Activated CD4-positive, alpha-beta T cell treated with anti-CD3 and anti-CD28 coated beads, Interleukin-2, amount 50 U/mL, for 16 hours (primary cell): ENCODE measurements at places on chromosomes 16 and 17.

- no peak for DNase-seq
Measured at GRCh38 chr17:51921500-51921899, 237.0 kb downstream of the CA10 start.

GRCh38 chr16:52422307-52422706 is 124.6 kb downstream of the TOX3 start:
- DNase-seq = no peak

- DNase-seq = peak; percentile 47
Measured at GRCh38 chr17:40485851-40486521, 15.4 kb downstream of the TNS4 start.

GRCh38 chr17:80790021-80790765 is 201.4 kb upstream of the CHMP6 start:
- peak; percentile 62 for DNase-seq

- DNase-seq = no peak
Measured at GRCh38 chr16:78237841-78238240, 138.4 kb downstream of the WWOX start.

DNA sequence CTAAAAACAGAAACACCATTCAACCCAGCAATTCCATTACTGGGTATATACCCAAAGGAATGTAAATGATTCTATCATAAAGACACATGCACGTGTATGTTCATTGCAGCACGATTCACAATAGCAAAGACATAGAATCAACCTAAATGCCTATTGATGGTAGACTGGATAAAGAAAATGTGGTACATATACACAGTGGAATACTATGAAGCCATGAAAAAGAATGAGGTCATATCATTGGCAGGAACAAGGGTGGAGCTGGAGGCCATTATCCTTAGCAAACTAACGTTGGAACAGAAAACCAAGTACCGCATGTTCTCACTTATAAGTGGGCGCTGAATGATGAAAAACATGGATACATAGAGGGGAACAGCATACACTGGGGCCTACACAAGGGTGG is 77.2 kb upstream of the MYOCD start:
- DNase-seq = no peak

DNA sequence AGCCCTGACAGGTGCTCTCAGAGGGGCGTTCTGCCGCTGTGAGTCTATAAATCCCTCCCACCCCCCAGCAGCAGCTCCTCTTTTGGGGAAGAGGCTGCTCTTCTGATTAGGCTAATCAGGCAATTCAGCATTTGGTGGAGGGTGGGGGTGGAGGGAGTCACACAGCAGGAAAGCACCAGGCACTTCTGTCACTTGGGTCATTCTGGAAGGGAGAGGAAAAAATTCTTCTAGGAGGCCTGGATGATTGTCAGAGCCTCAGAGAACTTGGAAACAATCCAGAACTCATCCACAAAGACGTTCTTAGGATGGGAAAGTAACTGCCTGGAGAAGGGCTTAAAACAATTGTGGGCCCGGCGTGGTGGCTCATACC is 7.3 kb upstream of the SSTR2 start:
- no peak for DNase-seq

- DNase-seq = peak; percentile 71
Measured at GRCh38 chr16:29806641-29807425, 504 bp downstream of the MAZ start.

DNA sequence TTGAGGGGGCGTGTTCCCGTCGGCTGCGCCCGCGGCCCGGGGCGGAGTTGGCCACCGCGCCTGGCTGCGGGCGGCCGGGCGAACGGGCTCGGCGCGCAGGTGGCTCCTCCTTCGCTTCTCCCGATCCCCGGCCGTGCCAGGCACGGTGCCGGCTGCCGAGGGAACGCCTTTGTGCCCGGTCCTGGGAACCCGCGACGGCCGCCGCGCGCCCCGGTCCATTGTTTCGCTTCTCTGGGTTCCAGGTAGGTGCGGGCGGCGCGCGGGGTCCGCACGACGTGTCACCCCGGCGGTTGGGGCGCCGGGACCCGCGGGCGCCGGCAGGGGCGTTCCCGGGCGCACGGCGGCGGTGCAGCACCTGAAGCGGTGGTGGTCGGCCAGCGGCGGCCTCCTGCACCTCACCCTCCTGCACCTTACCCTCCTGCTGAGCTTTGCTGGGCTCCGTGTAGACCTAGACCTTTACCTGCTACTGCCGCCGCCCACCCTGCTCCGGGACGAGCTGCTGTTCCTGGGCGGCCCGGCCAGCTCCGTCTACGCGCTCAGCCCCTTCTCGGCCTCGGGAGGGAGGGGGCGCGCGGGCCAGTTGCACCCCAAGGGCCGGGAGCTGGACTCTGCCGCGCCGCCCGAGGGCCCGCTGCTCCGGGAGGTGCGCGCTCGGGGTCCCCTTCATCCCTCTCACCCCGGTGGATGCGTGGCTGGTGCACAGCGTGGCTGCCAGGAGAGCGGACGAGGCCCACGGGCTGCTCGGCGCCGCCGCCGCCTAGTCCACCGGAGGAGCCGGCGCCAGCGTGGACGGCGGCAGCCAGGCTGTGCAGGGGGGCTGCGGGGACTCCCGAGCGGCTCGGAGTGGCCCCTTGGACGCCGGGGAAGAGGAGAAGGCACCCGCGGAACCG is 99.9 kb downstream of the EFCAB13 start:
- DNase-seq = no peak

- DNase-seq = peak; percentile 80
Measured at GRCh38 chr17:1629504-1630310, 1.1 kb upstream of the SLC43A2 start.

- no peak for DNase-seq
Measured at GRCh38 chr17:71975331-71975801, 145.5 kb upstream of the SOX9 start.

DNA sequence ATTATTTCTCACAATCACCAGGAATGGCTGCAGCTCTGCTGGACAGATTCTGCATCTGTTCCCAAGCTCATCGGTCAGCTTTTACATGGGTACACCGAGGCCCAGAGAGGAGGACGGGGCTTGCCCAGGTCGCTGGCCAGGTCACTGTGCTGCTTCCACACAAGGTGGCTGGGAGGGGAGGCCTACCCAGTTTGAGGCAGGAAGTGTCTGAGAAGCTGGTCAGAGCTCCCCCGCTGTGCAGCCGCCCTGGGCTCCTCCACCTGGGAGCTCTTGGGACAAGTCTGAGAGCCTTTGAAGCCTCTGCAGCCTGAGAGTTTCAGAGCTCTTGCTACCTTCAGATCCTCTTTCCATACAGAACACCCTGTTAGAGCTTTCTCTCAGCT is 143.3 kb downstream of the CLEC16A start:
- DNase-seq = no peak

DNA sequence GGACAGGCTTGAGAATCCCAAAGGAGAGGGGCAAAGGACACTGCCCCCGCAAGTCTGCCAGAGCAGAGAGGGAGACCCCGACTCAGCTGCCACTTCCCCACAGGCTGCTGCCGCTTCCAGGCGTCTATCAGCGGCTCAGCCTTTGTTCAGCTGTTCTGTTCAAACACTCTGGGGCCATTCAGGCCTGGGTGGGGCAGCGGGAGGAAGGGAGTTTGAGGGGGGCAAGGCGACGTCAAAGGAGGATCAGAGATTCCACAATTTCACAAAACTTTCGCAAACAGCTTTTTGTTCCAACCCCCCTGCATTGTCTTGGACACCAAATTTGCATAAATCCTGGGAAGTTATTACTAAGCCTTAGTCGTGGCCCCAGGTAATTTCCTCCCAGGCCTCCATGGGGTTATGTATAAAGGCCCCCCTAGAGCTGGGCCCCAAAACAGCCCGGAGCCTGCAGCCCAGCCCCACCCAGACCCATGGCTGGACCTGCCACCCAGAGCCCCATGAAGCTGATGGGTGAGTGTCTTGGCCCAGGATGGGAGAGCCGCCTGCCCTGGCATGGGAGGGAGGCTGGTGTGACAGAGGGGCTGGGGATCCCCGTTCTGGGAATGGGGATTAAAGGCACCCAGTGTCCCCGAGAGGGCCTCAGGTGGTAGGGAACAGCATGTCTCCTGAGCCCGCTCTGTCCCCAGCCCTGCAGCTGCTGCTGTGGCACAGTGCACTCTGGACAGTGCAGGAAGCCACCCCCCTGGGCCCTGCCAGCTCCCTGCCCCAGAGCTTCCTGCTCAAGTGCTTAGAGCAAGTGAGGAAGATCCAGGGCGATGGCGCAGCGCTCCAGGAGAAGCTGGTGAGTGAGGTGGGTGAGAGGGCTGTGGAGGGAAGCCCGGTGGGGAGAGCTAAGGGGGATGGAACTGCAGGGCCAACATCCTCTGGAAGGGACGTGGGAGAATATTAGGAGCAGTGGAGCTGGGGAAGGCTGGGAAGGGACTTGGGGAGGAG is at the start of gene CSF3:
TSS of gene CSF3 (plus strand) at position 436 of the 993 bp plus-strand sequence. CDS start at position 471, 35 bp downstream.
- no peak for DNase-seq

DNA sequence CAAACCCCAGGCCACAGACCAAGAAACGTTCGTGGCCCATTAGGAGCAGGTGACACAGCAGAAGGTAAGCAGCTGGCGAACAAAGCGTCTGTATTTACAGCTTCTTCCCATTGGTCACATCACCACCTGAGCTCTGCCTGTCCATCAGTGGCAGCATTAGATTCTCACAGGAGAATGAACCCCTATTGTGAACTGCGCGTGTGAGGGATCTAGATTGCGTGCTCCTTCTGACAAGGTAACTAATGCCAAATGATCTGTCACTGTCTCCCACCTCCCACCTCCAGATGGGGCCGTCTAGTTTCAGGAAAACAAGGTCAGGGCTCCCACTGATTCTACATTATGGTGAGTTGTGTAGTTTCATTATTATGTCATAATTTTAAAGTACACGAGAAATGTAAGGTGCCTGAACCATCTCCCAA is 186.3 kb downstream of the CPPED1 start:
- peak; percentile 28 for DNase-seq

- DNase-seq = no peak
Measured at GRCh38 chr16:71479420-71479819, 9.7 kb downstream of the ZNF19 start.

DNA sequence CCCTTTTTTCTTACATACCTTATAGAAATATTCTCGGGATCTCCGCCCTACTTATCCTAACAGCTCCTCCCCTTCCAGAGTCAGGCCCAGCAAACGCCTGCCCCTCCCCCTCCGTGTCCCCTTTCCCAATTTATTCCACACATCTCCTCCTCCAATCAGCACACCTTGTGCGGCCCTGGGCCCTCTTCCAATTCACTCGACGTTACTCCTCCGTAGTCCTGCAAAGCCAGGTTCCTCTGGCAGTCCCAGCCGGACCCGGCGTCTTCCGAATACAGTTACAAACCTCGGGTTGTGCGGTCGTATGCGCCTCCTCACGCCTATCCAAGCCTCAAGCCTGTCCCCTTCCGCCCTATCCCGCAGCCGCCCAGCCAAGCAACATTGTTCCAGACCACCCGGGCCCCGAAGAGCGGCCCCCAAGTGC is 677 bp downstream of the CBX1 start:
- DNase-seq = no peak

- no peak for DNase-seq
Measured at GRCh38 chr17:3506054-3506453, 30.3 kb downstream of the ASPA start.

DNA sequence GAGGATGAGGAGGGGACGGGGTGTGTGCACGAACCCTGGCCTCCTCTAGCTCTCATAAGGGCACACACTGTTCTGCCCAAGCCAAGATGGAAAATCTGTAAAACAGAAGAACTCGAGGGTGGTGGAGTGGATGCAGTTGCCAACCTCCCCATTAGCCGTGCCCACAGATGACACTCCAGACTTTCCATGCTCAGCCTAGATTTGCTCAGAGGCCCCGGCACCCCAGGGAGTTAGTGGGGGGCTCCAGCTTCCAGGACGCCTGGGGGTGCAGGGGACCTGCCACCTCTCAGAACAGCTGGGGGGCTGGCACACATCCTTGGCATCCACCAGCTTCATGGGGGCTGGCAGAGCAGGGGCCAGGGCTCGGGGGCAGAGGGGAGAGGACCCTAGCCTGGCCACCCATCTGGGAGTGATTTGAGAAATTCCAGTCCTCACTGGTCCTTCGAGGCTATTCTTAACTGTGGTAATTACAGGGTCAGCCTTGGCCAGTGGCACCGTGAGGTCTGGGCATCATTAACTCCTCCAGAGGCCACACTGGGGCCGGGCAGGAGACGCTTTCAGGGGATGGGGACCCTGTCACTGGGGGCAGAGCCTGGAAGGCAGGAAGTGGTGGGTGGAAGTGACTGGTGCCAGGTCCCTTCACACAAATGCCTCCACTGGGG is 14.3 kb downstream of the VASN start:
- no peak for DNase-seq

- no peak for DNase-seq
Measured at GRCh38 chr17:11029791-11030190, 191.9 kb upstream of the PIRT start.

DNA sequence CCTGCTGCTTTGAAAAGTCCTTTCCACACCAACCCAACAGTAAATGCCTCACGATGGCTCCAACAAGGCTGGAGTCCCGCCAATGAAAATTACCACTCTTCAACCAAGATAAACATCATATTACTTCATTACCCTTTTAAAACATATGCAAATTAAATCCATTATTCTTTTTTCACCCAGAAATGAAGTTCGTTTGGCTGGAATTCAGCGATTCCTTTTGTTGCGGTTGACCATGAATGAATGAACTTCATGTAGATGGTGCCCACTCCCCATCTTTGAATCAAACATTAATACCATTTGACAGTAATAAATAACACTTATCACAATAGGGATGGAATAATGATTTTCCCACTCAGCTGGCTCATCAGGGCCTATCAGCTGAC is 211.5 kb upstream of the TOX3 start:
- no peak for DNase-seq

- no peak for DNase-seq
Measured at GRCh38 chr16:79712276-79712675, 111.7 kb upstream of the MAF start.

- DNase-seq = no peak
Measured at GRCh38 chr16:66486773-66487579, 59.9 kb downstream of the BEAN1 start.

- peak; percentile 67 for DNase-seq
Measured at GRCh38 chr17:39174920-39175694, 9.1 kb upstream of the ARL5C start.

GRCh38 chr17:6786618-6787017 is 10.6 kb downstream of the FBXO39 start:
- DNase-seq = no peak

- no peak for DNase-seq
Measured at GRCh38 chr17:19979917-19980770, 2.5 kb upstream of the AKAP10 start.
